ENCODE measurements at places on chromosomes 6 and 20.

GRCh38 chr20:3172933-3173609 is at the start of gene LZTS3:
Gene LZTS3, minus strand, starts transcription at chr20:3173549. Its CDS starts 6,386 bp downstream, at chr20:3167163.
- no peak for DNase-seq

DNA sequence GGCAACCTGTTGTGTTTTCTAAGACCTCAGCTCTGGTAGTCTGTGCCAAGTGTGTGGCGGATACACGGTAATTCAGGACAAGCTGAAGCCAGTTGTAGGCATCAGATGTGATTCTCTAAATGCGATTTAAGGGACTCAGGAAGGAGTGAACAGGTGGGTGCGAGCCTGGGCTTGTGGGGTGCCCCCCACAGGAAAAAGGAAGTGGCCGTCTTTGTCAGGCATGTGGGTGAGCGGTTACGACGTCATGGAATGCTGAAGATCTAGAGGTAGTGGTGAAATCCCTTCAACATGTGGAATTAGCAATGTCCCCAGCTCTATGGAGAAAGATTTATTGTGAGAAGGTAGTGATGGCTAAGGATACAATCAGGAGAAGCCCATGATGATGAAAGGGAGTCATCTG is 95.1 kb upstream of the EXOC2 start:
- no peak for DNase-seq

- DNase-seq = no peak
These were observed 124.1 kb downstream of the PHF3 start for GRCh38 chr6:63759605-63760105.

GRCh38 chr6:158916617-158917016 is 83.4 kb downstream of the RSPH3 start:
- DNase-seq = no peak

DNA sequence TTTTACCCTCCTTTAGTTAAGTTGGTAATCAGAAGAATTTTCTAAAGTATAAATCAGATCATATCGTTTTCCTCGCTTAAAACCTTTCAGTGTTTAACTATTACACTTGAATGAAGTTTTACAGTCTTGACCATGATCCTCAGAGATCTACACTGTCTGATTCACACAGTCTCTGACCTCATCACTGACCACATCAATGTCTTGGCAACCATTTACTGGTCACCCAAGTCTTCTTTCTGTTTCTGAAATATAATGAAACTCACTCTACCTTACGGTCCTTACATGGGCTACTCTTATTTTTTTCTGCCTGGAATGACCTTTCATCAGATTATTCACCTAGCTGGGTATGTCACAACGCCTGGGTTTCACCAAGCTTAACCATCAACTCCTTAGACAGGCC is 71.4 kb downstream of the ADGB start:
- no peak for DNase-seq
